Stimulated activated CD4-positive, alpha-beta T cell treated with anti-CD3 and anti-CD28 coated beads, Interleukin-2, amount 100 ng/mL, for 48 hours (primary cell): ENCODE measurements at places on chromosomes 7 and 10.

- no peak for DNase-seq
These were observed 6.7 kb downstream of the KCNH2 start for GRCh38 chr7:150971242-150972022.

- DNase-seq: no peak
These were observed 34.5 kb downstream of the ADAP1 start for GRCh38 chr7:919924-920341.

- DNase-seq: no peak
These were observed 83.5 kb downstream of the TNS3 start for GRCh38 chr7:47498229-47499056.

DNA sequence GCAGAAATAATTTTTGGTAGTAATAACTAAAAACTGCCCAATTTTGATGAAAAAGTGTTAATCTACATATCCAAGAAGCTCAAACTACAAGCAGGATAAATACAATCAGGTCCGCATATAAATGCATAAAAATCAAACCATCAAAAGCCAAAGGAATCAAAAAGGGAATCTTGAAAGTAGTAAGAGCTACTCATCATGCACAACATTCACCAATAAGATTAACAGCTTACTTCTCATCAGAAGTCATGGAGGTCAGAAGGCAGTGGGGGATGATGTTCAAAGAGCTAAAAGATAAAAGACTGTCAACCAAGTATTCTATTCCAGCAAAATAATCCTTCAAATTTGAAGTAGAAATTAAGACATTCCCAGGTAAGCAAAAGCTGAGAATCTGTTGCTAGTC lies 76.4 kb downstream of the CRPPA start:
- DNase-seq: no peak

GRCh38 chr7:17369691-17370426 lies 71.4 kb downstream of the AHR start:
- no peak for DNase-seq

- DNase-seq: no peak
These were observed 8.7 kb downstream of the ATP6V0E2 start for GRCh38 chr7:149882248-149883047.

GRCh38 chr7:2820508-2820934 lies 23.6 kb downstream of the GNA12 start:
- DNase-seq: no peak

- no peak for DNase-seq
These were observed 68.9 kb upstream of the INSYN2A start for GRCh38 chr10:127265288-127265687.

DNA sequence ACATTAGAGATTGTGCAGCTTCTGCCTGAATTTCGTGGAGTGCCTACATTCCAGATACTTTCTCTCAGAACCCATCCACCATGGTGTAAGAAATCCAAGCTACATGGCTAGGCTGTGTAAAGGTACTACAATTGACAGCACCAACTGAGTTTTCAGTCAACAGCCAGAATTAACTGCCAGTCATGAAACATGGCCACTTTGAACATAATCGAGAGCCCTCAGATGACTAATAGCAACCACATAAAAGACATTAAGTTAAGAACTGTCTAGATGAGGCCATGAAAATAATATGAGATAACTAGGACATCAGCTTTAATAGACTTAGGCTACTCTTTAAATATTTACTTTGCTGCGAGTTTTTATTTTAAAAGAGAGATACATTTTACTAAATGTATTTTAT lies 1106.8 kb upstream of the LRRTM3 start:
- DNase-seq: no peak

DNA sequence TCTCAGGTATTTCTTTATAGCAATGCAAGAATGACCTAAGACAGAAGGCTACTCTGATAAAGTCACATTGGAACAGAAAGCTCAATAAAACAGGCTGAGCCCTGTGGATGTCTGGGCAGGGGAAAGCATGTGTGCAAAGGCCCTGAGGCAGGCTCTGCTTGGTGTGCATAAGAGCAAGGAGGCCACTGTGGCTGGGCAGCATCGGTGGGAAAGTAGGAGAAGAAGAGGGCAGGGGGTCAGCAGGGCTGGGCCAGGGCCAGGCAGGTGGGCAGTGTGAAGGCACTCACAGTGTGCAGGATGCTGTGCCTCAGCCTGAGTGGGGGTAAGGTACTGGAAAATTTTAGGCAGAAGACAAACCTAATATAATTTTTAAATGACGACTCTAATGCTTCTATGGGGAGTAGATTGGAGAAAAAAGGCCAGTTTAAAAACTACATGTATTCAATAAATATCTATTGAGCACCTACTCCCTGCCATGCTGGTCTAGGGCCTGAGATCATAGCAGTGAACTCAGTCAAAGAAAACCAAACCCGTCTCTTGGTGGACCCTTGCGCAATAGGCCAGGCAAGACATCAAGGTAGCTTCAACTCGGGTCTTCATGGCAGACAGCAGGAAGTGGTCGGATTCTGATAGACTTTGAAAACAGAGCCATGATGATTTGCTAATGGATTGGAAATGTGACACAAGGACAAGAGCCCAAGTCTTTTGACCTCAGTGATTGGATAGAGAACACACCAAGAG lies 572.3 kb downstream of the TCERG1L start:
- no peak for DNase-seq

- DNase-seq: no peak
These were observed 85.0 kb downstream of the PTN start for GRCh38 chr7:137258552-137258951.

- DNase-seq: no peak
These were observed 452.6 kb downstream of the SUGCT start for GRCh38 chr7:40587419-40587818.

DNA sequence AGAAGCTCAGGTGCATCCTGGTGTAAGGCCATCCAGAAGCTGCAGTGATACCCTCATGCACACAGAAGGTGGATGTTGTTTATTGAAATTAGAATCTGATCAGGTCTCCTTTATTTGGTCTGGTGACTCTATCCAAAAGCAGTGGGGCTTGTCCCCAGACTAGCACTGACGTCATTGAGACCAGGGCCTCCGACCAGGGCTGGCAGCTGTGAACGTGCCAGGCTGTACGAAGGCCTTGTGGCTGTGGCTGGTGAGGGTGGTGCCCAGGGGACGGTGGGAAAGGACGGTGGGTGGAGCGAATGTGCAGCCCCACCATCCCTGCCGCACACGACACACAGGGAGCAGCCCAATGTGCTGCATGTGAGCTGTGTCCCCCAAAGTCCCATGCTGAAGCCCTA lies 160.0 kb downstream of the ADARB2 start:
- DNase-seq: no peak

- no peak for DNase-seq
These were observed 170.1 kb downstream of the SORCS3 start for GRCh38 chr10:104811166-104811565.

DNA sequence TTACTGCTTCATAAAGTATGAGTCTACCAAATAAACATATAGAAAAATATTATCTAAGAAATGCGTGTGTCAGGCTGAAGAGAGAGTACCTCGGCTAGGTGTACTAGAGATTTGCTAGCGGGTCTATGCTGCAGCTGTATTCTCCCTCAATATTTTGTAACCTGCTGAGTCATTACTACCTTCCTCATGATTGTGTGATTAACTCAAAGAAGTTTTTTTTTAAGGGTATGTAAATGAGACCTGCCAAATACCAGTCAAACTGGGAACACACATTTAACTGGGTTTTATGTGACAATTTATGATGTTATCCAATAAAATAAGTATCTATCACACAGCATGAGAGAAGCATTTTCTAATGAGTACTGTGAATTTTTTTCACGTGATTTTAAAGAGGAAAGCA lies 180.4 kb downstream of the RNF133 start:
- DNase-seq: no peak

GRCh38 chr7:129134356-129134987 lies 10.0 kb upstream of the TSPAN33 start:
- DNase-seq: no peak

DNA sequence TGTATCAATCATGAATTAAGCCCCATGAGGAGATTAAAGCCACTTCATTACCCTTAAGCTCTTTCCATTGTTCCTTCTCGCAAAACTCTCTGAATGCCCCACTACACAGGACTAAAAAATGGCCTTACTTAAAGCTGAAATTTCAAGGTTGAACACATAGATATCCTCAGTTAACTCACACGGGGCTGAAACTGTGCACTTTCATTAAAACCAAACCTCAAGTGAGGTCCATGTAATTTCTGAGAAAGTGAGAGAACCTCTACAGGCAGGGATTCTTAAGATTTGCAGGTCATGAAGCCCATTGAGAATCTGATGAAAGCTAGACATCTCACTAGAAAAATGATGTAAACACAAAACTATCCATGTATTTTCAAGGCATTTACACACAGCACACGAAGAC lies 15.9 kb downstream of the DENND11 start:
- no peak for DNase-seq

DNA sequence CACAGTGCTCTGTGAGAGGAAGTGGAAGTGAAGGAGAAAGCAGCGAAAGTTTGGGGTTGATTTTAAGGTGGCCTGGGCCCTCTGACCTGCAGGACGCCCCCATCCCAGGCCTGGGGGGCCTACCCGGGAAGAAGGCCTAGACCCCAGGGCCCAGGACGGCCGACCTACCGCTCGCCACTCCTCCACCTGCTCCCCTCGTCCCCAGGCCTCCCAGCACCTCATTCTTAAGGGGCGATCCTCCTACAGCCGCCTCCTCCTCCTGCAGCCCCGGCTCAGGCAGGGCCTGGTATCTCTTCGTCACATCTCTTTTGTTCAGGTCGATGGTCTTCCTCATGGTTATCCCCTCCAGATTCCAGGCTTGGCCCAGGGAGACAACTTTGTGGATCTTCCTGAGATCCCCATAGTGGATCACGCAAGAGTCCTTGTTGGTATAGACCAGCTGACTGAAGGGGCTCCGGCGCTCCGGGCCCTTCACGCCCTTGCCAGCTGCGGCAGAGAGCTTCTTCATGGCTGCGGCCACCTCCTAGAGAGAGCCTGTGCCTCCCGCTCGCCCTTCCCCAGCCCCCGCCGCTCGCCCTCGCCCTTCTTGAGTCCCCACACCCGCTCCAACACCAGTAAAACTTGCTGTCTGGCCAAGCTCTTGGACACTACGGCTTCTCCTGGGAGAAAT lies 117.5 kb downstream of the OR13A1 start:
- DNase-seq: no peak

GRCh38 chr7:41977151-41977651 lies 259.8 kb downstream of the GLI3 start:
- no peak for DNase-seq

DNA sequence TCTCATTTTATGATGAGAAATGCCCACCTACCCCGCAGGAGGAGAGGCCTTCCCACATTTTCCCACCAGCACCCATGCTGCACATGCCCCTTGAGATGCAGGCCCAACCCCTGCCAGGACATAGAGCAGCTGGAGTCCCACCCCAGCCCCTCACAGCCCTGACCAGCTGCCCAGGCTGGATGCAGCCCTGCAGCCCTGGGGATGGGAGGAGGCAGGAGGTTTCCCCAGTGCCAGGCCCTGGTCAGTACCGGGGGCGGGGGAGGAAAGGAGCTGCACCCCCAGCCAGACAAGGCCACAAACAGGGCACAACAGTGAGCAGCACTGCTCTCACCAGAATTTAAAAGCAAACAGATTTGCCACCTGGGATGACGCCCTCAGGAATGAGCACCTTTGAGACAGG lies 196.1 kb downstream of the PTPRN2 start:
- no peak for DNase-seq

DNA sequence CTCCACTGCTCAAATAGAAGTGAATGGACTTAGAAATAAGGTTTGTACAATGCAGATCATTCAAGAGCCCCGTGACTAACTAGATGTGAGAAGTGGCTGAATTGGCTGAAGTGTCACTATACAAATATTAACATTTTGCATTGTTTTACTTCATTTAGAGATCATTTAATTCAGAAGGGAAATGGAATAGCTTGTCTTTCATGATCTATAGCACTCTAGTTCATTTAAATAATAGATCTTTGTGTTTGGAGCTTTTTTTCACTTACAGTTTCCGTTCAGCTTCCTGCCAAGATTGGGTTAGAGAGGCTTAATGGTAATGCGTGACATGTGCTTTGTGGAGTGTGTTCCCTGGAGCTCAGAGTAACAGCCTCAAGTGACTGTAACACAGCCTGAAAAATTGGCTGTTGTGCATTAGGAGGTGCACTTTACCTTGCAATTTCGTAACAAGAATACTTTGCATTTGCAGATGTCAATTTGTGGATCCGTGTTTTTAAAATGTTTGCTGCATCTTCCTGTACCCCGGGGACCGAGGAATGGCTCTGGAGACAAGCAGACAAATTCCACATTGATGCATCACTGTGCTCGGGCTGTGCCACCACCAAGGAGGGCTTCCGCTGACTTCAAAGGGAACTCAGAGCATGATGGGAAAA lies 170.3 kb downstream of the NRP1 start:
- no peak for DNase-seq

GRCh38 chr10:6247041-6247712 lies 44.4 kb downstream of the PFKFB3 start:
- no peak for DNase-seq

DNA sequence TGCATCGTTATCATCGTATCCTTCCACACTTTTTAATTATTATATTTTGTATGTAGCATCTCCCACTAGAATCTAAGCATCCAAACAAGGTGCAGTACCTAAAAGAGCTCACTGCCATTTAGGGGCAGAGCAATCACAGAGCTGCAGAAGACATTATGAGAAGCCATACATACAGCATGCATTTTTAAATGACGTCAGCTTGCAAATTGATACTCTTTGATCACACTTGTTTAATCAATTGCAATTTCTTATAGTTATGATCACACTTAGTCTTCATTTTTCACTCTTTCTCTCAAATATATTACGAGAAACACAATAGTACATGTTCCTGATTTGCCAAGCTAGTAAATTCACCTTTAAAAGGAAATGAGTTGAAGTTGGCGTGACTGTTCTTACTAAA lies 753.3 kb upstream of the LRRN3 start:
- DNase-seq: no peak

DNA sequence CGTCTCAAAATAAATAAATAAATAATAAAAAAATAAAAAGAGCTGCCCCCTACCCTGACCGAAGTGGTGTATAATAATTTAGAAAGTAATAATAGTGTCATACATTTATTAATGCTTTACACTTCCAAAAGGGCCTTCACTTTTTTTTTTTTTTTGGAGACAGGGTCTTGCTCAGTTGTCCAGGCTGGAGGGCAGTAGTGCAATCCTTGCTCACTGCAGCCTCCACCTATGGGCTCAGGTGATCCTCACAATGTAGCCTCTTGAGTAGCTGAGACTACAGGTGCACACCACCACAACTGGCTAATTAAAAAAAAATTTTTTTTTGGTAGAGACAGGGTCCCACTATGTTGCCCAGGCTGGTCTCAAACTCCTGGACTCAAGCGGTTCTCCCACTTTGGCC lies 1.4 kb downstream of the FAM149B1 start:
- DNase-seq: no peak

GRCh38 chr10:70233939-70234300 lies 691 bp upstream of the PPA1 start:
- no peak for DNase-seq

DNA sequence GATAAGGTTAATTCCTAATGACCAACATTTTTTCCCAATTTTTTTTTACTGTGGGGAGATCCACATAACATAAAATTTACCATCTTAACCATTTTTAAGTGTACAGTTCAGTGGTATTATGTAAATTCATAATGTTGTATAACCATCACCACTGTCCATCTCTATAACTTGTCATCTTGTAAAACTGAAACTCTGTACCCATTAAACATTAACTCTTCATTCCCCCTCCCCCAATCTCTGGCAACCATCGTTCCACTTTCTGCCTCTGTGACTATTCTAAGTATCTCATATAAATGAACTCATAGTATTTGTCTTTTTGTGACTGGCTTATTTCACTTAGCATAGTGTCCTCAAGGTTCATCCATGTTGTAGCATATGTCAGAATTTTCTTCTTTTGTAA lies 46.0 kb upstream of the HPS1 start:
- no peak for DNase-seq
